ENCODE measurements at places on chromosomes 13 and 19.

- DNase-seq = no peak
These were observed 5.0 kb downstream of the PVR start for GRCh38 chr19:44648631-44649251.

DNA sequence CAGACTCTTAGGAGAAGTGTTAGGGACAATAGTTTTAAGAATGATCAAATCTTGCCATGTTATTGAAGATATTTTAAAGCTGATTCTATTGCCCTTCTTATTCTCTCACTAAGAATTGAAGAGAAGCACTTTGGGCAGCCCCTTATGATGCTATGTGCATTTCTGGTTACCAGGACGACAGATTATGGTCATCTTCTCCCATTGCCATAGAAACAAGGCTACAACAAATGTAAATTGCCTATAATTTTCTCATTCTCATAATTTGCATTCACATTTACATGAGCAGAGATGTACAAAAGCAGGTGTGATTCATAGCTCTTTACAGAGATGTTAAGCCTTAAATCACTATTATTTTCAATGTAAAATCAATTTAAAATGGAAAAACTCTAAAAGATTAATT, 137.3 kb upstream of the PCDH9 start:
- no peak for DNase-seq

- no peak for DNase-seq
These were observed 706 bp upstream of the DNAJC3 start for GRCh38 chr13:95676105-95676761.

DNA sequence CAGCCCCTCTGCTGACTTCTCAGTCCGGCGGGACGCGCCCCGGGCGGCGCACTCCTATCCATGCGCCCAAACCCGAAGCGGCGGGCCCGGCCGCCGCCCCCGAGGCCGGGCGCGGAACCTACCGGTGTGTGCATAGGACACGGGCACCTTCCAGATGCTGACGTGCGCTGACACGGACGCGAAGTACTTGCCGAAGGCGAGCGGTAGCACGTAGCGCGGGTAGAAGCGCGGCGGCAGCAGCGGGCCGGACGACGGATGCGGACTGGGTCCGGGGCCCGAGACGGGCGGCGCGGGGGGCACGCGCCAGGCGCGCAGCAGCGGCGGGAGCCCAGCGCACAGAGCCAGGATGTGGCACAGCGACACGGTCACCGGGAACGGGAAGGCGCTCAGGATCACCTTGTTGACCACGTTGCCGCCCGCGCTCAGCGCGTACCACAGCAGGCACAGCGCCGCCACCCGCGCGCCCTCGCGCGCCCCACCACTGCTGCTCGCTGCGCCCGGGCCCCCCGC, 338 bp downstream of the SLC35E1 start:
- no peak for DNase-seq

DNA sequence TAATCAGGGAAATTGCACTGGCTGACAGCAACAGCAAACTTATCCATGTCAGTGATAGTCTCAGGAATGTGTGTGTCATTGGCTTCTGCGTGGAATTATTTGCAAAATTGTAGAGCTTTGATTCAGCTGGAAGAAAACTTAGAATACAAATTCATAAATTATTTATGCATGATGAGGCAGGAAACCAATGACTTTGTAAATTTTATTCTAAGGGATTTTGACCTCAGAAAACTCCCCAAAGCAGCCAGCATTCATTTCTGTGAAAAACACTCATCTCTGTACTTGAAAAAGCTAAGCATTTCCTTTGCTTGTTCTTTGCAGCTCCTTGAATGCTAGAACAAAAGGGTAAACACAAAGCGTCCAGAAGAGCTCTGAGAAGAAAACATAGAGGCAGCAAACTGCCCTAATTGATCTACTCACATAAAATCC, 162.4 kb downstream of the DCT start:
- DNase-seq = no peak

DNA sequence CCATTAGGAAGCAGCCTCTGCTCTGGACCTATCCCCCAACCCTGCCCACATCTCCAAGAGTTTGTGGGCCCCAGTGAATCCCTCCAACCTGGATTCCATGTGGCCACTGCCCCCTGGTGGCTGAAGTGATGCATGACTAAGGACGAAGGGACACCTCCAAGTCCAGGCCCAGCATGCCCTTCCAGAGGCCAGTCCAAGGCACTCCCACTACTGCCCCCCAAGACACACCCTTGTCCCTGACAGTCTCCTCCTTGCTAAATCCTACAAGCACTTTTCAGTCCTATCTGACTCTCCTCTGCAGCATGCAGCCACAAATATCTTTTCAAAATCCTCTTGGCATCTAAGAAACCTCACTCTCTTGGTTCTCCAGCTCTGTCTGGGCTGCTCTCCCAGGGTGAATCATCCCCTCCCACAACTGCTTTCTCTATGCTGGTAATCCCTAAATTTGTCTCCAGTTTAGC, 33.0 kb downstream of the DEDD2 start:
- DNase-seq = peak; percentile 63

DNA sequence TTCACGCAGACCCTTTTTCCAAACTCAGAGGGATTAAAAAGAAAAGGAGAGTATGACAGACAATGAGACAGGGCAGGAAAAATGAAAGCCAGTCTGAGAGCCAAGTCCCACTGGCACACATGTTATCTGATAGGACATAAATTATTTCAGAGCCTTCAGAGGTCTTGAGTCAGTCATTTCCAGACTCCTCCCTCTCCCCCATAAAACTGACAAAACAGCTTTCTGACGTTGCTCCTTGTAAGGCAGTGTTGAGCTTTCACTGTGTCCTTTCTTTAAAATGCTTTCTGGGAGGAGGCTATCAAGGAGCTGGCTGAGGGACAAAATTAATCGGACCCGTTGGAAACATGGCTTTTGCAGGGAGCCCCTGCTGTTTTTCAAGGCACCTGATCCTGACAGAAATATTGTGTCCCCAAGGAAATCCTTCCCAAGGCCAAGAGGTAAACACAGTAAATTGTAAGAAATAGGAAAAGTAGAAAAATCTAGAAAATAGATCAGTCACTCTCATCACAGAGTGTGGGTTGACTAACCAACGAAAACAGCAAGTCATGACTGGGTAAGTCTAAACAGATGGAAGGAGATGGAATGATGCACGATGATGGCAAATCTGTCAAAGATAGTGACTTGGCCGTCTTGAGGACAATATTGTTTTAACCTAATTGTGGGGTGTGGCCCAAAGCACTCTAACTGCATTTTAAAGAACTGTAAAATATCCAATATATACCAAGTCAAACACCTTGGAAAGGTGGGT, 89.7 kb downstream of the DCT start:
- DNase-seq = no peak

- no peak for DNase-seq
These were observed 313.3 kb downstream of the ENOX1 start for GRCh38 chr13:43473437-43473836.

DNA sequence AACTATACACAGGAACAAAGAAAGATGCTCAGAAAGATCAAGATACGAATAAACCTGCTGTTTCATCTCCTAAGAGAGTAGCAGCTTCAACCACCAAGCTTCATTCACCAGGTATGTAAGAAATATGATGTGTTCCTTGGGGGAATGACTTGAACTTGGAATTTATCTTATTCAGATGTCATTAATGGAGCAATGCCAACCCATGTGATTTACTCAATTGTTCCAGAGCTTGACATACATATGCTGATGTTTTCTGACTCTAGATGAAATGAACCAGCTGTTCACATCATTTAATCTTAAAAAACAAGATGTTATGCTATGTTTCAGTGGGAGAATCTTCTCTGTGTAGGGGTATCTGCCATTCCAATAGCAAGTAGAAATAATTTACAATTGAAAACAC, 270.9 kb downstream of the SLC7A1 start:
- no peak for DNase-seq

GRCh38 chr13:106494936-106495335, 40.5 kb downstream of the EFNB2 start:
- no peak for DNase-seq

DNA sequence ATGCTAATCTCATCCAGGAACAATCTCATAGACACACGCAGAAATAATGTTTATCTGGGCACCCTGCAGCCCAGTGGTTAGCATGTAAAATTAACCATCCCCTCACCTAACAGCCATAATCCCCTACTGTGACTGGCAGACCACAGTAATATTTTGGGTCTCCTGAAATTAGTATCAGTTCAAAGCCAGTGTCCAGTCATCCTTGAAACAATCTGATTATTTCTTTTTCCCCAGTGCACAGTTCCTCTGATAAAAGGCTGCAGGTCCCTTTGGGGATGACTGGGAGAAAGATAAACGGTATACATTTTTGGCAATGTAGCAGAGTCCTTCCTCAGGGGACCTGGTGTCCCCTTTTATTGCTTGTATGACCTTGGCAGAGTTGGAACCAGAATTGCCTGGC, 50.4 kb upstream of the CYSLTR2 start:
- no peak for DNase-seq

DNA sequence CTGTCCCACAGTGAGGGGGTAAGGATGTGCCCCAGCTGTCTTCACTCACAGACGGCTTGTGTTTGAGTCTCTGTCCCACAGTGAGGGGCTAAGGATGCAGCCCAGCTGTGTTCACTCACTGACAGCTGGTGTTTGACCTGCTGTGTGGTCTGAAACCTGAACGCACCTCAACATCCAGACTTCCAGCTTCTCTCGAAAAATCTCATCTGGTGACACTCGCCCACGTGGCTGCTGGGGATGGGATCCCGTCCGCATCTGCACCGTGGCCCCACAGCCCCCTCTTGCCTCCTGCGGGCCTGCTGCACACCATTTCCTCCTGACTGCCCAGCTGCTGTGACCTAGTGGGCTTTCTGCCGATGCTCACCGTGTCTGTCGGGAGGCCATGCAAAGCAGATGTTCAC, 27.3 kb downstream of the CHAF1A start:
- DNase-seq = no peak

Data from activated CD8-positive, alpha-beta memory T cell treated with anti-CD3 and anti-CD28 coated beads for 48 hours (primary cell).